ENCODE measurements at places on chromosomes 1 and 21.

DNA sequence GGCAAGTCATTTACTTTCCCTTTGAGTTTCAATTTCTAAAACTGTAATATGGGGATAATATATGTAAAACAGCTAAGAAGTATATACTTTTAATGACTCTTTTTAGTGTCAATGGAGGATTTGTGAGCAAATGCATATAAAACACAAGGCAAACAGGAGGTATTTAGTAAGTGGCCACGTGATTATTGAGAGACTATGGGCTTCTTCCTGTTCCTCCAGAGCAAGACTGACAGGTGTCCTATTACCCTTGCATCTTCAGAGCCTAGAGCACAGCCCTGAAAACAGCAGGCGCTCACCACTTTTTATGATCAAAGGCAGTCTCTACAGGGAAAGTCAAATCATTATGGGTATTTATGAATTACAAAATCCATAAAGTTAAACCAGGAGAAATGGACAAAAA is 941 bp upstream of the ROR1 start:
- no peak for DNase-seq

DNA sequence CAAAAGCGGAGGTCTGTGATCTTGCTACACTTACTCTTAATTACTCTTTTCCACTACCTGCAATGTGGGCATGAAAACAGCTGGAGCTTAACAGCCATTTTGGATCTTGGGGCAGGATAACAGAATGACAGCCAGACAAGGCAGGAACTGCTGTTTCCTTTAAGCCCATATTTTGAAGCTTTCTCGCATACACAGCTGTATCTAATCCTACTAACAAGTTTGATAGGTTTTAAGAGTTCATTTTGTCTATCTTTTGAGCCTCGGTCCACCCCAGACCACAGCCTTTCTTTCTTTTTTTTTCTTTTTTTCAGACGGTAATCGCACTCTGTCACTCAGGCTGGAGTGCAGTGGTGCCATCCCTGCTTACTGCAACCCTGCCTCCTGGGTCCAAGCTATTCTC is 42.4 kb upstream of the CRB1 start:
- no peak for DNase-seq

DNA sequence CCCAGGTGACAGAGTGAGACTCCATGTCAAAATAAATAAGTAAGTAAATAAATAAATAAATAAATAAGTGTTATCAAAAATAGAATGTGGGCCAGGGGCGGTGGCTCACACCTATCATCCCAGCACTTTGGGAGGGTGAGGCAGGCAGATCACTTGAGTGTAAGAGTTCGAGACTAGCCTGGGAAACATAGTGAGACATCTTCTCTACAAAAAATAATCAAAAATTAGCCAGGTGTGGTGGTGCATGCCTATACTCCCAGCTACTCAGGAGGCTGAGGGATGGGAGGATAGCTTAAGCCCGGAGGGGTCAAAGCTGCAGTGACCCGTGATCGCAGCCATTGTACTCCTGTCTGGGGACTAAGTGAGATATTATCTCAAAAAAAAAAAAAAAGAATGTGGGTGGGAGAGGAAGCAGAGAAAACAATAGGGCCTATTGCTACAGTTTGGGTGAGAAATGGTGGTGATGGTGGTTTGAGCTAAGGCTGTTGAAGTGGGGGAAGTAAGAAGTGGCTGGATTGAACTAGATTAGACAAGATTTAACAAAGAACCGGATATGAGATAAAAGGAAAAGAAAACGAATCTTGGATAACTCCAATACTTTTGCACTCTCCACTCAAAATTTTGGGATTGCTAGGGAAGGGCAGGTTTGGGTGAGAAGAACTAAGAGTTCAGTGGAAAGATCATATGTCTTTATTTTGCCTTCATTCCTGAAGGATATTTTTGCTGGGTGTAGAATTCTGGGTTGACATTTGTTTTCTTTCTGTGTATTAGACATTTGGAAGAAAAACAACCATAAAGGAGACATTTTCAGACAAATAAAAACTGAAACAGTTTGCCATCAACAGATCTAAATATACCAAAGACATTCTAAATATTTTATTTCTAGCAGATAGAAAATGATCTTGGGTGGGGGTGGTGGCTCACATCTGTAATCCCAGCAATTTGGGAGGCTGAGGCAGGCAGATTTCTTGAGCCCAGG is 57.1 kb upstream of the SPOCD1 start:
- no peak for DNase-seq

GRCh38 chr21:36860736-36861594 is 105.5 kb downstream of the HLCS start:
- DNase-seq, result no peak

GRCh38 chr1:61334718-61335589 is 252.6 kb downstream of the NFIA start:
- DNase-seq, result no peak

DNA sequence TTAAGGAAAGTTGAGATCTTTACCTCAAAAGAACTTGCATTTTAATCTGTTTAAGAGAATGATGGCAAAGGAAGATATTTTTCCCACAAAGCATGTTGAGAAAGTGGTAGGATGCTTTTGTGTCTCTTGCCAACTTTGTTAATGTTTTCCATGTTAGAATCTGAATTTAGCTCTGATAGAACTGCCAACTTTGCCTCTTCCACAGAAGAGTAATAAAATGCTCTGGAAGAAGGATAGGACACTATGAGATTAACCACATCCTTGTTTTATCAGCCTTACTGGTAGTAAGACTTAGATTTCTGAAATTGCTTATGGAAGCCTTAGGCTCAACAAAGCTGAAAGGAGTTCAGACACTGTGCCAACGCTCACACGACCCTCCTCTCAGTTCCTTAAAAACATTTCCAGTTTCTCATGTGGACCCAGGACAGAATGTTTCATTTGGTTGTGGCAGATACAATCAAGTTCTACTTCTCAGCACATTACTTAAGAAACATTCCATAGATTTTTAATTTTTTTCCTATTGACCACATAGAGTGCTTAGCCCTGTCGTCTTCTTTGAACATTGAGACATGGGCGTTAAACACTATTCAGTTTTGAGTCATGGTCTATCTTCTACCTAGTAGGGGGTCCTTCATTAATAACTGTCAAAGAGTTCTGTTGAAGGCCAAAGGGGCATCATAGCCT is 59.0 kb downstream of the MTR start:
- no peak for DNase-seq

GRCh38 chr1:197264936-197265567 is 3.0 kb upstream of the CRB1 start:
- no peak for DNase-seq

GRCh38 chr1:201207046-201207445 is 16.4 kb downstream of the IGFN1 start:
- no peak for DNase-seq

DNA sequence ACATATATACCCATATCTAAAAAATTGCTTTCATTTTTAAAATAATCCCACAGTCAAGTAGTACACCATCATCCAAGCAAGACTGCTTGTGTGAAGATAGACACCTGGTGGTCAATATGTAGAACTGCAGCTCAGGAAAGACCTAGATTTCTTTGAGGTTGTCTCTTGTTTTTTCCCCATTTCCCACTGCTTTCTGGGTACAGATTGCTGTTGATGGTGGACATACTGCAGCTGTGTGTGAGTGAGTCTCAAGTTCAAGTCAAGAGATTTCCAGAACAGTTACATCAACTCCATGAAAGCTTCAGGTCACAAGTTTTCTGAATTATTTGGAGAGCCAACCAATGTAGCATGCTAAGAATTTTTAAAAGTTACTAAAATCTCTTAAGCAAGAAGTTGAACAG is 306.4 kb downstream of the DUSP10 start:
- DNase-seq, result no peak

GRCh38 chr1:67429011-67429527 is 1.1 kb downstream of the SERBP1 start:
- DNase-seq, result peak; percentile 27

GRCh38 chr21:30718239-30718909 is at the start of gene KRTAP21-3:
TSS of gene KRTAP21-3 (minus strand) at chr21:30718777. CDS start at chr21:30718759, 18 bp downstream.
- no peak for DNase-seq

GRCh38 chr1:227891955-227892488 is 55.7 kb downstream of the WNT9A start:
- DNase-seq, result no peak

DNA sequence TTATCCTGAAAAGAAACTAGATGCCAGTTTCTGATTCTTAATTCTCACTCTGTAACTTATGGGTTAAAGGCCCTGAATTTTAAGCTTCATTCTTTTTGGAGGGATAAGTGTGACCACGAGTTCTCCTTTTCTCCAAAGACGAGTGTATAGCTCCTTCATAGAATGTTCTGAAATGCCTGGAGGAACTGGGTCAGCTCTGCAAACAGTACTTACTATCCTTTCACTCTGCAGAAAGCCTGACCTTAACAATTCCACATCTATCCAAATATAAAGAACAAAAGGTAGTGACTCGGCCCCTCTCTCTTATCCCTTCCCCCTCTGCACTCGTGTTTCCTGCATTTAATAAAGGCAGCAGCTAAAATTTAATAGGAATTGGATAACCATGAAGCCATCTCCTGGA is 150.5 kb downstream of the LYPLAL1 start:
- DNase-seq, result no peak

DNA sequence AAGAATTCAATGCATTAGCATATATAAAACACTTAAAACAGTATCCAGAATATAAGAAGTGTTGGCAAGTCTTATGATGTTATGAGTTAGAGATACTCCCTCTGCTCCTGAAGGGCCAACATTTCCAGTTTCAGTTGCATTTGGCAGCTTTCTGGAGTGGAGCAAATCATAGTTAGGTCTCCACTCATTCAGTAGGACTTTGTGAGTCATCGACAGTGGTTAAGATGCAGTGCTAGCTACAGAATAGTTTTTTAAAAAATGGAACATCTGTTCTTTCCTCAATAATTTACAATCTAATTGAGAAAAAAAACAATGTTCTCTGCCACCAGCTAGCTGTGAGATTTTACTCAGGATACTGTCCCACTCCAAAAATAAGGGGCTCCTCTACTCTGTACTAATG is 389.1 kb downstream of the HLX start:
- DNase-seq, result no peak

GRCh38 chr1:17212487-17213121 is 7.7 kb downstream of the PADI1 start:
- peak; percentile 24 for DNase-seq

DNA sequence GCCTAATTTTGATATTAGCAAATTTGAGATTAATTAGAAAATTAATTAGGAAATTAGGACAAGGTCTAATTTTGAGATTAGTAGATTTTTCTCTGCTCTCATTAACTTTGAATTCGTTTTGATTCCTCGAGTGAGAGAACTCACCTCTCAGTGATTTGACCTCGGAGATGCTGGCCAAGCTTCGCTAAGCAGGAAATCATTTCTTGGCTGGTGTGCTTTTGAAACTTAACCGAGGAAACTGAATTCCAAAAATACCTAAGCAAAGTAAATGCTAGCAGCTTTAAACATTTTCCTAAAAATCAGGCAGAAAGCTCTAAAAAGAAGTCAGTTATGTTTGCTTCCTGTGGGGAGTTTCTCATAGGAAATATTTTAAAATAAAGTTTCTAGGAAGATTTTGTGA is 34.9 kb downstream of the CDC14A start:
- DNase-seq, result no peak

DNA sequence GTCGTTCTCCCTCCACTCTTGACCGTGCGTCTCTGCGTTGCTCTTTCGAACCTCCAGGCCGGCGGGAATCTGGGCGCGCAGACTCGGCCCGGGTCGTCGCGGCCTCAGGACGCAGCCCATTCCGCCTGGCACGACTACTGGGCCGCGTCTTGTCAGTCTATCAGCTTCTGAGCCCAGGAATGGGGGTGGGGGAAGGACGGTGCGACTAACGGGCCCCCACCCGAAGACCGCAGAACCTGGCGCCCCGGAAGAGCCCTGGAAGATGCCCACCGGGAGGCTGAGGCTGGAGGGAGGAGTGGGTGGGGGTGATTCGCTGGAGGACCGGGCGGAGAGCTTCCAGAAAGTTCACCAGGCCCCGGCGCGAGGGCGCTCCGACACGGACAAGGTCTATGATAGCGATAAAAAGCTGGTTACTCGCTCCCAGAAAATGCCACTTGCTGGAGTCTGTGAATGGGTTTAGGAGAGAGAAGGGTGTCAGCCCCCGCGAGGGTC is 1.7 kb upstream of the DMRTA2 start:
- no peak for DNase-seq

- DNase-seq, result no peak
Measured at GRCh38 chr1:197738927-197739326, 36.4 kb downstream of the DENND1B start.

DNA sequence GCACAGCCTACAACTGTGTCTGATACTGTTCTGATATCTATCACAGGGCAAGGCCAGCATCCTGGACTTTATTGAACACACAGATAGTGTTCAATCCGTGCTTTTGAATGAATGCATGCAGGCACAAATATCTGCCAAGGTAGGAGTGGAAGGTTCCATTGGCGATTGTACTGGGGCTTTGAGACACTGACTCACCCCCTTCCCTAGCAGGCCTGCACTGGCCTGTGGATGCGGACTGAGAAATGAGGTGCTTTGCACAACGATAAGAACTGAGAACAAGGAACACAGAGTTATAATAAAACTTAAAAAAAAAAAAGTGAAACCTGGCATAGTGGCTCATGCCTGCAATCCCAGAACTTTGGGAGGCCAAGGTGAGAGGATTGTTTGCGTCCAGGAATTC is 62.4 kb upstream of the NGF start:
- no peak for DNase-seq

- DNase-seq, result no peak
Measured at GRCh38 chr1:1088801-1089680, 14.9 kb upstream of the RNF223 start.

DNA sequence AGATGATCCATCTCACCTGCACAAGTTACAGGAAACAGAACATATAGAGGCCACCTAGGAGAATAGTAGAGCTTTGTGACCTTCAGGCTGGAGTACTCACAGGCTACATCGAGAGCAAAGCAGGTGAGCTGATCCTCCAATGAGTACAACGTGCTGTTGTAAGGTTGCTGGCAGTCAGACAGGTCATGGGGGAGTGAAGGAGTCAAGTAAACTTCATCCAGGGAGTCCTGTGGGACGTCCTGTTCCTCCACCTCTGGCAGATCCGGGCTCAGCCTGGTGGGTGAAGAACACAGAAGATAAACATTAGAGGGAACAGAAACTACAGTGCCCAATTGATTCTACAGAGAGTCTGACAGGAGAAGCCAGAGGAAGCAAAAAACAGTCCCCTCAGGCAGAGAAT is 62.5 kb downstream of the PRKAB2 start:
- DNase-seq, result no peak

GRCh38 chr1:158833264-158833663 is 2.1 kb downstream of the MNDA start:
- DNase-seq, result no peak

GRCh38 chr1:68675336-68675735 is 178.5 kb upstream of the DEPDC1 start:
- DNase-seq, result no peak

- DNase-seq, result peak; percentile 24
Measured at GRCh38 chr1:3695326-3696217, 43.3 kb downstream of the TP73 start.

All from stimulated activated CD4-positive, alpha-beta T cell treated with anti-CD3 and anti-CD28 coated beads, Interleukin-15, amount 100 ng/mL, for 1 hour (primary cell).